Activated CD4-positive, alpha-beta memory T cell treated with anti-CD3 and anti-CD28 coated beads for 36 hours (primary cell): ENCODE measurements at places on chromosomes 11 and 22. TPM values are rescaled to one million over a fixed set of nuclear protein-coding genes. Genes with fewer than 3 reads are reported as not detected.

Gene GAL
- 0.97 TPM for total RNA-seq

Gene CCDC87
- total RNA-seq = 0.24 TPM

Gene MAJIN
- total RNA-seq = 0.82 TPM

Gene CRYBB2
- not detected for total RNA-seq

Gene FGF19
- total RNA-seq = not detected

Gene ZNF280B
- 2.1 TPM for total RNA-seq

DNA sequence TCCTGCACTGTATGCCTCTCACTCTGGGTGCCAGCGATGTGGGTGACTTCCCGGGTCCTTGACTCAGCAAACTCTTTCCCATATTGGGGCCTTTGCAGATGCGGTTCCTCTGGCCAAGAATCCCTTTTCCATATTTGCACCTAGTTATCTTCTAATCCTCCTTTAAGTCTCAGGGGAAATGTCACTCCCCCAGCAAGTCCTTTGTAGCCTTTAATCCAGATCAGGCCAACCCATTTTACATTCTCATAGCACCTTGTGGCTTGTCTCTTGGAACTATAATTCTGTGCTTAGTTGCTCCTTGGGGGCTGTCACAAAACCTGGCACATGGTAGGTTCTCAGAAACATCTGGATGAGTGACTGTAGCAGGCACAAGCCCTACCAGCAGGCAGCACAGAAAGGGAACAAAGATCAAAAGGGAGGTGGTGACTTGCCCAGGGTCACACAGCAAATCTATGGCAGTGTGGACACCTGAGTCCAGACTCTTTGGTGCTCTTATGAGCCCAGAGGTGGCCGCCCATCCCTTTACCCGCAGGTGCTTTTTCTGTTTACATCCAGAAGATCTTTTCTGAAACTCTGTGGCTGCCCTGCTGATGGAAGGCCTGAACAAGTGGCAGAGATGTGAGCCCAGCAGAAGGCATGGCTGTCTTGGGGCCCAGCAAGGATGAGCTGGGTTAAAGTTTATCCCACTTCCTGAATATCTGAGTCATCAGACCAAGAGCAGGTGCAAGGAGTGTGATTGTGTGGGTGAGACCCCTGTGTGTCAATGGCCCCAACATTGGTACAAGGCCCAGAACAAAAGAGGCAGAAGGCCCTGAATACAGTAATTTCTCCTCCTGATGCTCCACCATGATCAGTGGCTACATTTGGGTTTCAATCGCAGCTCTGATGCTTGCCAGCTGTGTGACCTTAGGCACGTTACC is 78.6 kb upstream of the GRK3 start:
- H3K36me3 ChIP-seq = peaks cover 51% of the 10 kb centered on the region
- DNase-seq = peak; percentile 50
- H3K27ac ChIP-seq = peak overlapping the region; percentile 40

DNA sequence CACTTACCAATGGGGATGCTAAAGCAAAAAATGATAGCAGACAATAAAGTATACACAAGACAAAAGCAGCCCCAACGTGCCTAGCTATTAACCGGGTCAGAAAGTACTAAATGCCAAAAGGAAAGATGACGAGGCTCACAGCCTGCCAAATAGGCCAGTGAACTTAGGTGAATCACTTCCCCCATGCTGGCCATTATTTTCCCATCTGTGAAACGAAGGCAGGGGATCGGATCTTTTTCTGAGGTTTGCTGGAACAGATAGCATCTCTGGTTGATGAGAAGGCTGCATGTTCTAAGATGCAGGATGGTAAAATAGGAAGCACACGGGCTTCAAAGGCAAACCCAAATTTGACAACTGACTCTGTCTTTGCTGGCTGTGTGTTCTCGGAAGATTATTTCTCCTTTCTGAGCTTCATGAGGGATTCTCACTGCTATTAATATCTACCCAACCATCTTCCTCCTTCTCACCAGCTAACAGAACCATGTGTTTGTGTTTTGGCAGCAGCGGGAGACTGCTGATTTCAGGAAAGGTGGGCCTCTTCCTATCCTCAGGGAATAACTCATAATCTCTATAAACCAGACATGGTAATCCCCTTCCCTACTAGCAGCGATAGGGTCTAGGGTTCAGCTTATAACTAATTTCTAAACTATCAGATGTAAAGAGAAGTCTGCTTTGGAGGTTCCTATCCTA is 390.7 kb downstream of the LARGE1 start:
- no peaks in the 10 kb centered on the region for H3K27me3 ChIP-seq
- H3K4me1 ChIP-seq = no peaks in the 10 kb centered on the region
- no peak for DNase-seq
- no peaks in the 10 kb centered on the region for H3K36me3 ChIP-seq
- H3K4me3 ChIP-seq = no peak overlapping the region
- no peak overlapping the region for H3K27ac ChIP-seq

DNA sequence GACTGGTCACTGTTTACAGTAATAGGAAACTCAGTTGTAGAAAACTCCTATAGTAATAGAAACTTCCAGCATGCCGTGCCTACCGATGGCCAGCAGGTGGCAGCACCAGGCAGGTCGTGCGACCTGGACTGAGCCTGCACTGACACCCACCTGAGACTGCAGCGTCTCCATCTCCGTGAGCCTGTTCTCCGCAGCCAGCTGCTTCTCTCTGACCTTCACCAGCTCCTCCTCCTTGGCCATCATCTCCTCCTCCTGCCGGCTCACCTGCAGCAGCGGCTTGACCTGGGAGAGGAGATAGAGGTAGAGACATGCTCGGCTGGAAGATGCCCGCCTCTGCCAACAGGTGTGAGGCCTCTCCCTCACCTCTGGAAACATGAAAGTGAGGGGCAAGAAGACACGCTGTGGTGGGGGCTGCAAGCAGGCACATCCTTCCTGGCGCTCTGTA is 48.5 kb downstream of the APOL1 start:
- peaks cover 72% of the 10 kb centered on the region for H3K36me3 ChIP-seq
- peak overlapping the region; percentile 67 for H3K27ac ChIP-seq
- peaks cover 8% of the 10 kb centered on the region for H3K4me1 ChIP-seq
- H3K27me3 ChIP-seq = no peaks in the 10 kb centered on the region
- peak; percentile 88 for DNase-seq
- no peak overlapping the region for H3K4me3 ChIP-seq

GRCh38 chr11:130876931-130877915 is 39.1 kb downstream of the SNX19 start:
- DNase-seq = no peak
- H3K27me3 ChIP-seq = no peaks in the 10 kb centered on the region
- H3K4me1 ChIP-seq = peaks cover 14% of the 10 kb centered on the region
- H3K36me3 ChIP-seq = peaks cover 45% of the 10 kb centered on the region

DNA sequence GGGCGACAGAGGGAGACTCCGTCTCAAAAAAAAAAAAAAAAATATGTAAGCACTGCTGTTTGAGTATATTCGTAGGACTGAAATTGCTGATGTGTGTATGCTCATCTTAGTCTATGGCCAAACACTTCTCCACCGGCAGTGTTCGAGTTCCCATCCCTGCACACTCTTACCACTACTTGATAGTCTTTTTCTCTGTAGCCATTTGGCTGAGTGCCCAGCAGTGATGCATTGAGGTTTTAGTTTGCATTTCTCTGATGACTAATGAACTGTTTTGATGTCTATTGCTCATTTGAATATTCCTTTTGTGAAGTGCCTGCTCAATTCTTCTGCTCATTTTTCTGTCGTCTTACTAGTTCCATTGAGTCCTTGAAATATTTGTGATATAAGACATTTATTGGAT is 1.9 kb downstream of the TIRAP start:
- no peaks in the 10 kb centered on the region for H3K36me3 ChIP-seq
- H3K4me1 ChIP-seq = peaks cover 44% of the 10 kb centered on the region
- peak overlapping the region; percentile 97 for H3K4me3 ChIP-seq
- peak; percentile 95 for DNase-seq
- H3K27ac ChIP-seq = peak overlapping the region; percentile 79
- no peaks in the 10 kb centered on the region for H3K27me3 ChIP-seq

GRCh38 chr11:726278-727220 is 20.5 kb downstream of the EPS8L2 start:
- H3K4me1 ChIP-seq = peaks cover 21% of the 10 kb centered on the region
- peak; percentile 71 for DNase-seq
- H3K4me3 ChIP-seq = peak overlapping the region; percentile 63
- H3K27me3 ChIP-seq = peaks cover 4% of the 10 kb centered on the region

- no peak for DNase-seq
- peaks cover 67% of the 10 kb centered on the region for H3K27me3 ChIP-seq
- peak overlapping the region; percentile 10 for H3K4me3 ChIP-seq
These were observed 6.0 kb upstream of the PAX6 start for GRCh38 chr11:31817054-31817620.

DNA sequence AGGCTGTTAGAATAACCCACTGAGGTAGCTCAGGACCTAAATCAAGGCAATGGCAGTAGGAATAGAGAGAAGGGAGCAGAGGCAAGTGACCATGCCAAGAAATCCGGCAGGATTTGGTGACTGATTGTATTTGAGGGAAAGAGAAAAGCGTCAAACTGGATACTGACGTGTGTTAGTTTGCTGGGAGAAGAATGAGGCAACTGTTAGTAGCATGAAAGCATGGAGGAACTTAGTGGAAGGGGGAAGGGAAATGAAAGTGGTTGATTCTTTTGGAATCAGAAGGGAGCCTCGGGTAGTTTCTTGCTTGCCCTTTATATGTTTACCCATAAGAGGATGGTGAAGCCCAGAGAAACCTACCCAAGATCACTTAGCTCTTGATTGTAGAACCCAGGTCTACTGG is 8.3 kb downstream of the PPFIBP2 start:
- H3K27me3 ChIP-seq = no peaks in the 10 kb centered on the region
- no peak for DNase-seq
- H3K27ac ChIP-seq = no peak overlapping the region
- H3K36me3 ChIP-seq = no peaks in the 10 kb centered on the region

DNA sequence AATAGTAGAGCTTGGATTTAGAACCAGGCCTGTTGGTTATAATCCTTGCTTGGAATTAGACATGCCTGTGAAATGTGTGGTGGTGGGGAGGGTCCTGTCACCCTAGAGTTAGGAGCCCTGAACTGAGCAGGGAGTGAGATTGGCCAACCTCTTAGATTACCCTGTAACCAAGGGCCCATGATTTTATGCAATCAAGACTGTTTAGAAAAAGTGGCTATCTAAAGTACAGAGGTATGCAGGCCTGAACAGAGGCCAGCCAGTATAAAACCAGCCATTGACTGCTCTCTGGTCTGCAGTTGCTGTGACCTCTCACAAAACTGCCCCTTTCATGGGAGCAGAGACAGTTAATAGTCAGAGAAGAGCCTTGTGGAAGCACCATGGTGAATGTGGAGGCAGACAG is 36.2 kb downstream of the SERPINH1 start:
- H3K27ac ChIP-seq = no peak overlapping the region
- no peaks in the 10 kb centered on the region for H3K4me1 ChIP-seq
- DNase-seq = no peak
- no peak overlapping the region for H3K4me3 ChIP-seq

DNA sequence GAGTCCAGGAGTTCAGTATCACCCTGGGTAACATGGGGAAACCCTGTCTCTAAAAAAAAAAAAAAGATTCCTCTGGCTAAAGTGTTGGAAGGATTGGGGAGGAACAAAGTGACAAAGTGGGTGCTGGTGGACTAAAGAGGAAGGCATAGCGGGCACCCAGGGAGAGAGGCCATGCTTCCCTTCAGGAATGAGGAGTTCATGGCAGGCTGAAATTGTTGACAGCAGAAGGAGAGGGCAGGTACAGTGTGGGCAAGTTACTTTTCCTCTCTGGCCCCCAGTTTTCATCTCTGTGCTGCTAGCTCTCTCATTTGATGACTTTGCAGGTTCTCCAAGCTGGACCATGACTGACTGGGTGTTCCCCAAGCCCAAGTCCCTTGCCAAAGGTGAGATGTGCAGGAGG is 4.4 kb upstream of the SYT13 start:
- no peak overlapping the region for H3K4me3 ChIP-seq
- no peak for DNase-seq
- no peak overlapping the region for H3K27ac ChIP-seq
- H3K4me1 ChIP-seq = no peaks in the 10 kb centered on the region
